ENCODE measurements at places on chromosomes 7 and 10. TPM values are rescaled to one million over a fixed set of nuclear protein-coding genes. Genes with fewer than 3 reads are reported as not detected.

DNA sequence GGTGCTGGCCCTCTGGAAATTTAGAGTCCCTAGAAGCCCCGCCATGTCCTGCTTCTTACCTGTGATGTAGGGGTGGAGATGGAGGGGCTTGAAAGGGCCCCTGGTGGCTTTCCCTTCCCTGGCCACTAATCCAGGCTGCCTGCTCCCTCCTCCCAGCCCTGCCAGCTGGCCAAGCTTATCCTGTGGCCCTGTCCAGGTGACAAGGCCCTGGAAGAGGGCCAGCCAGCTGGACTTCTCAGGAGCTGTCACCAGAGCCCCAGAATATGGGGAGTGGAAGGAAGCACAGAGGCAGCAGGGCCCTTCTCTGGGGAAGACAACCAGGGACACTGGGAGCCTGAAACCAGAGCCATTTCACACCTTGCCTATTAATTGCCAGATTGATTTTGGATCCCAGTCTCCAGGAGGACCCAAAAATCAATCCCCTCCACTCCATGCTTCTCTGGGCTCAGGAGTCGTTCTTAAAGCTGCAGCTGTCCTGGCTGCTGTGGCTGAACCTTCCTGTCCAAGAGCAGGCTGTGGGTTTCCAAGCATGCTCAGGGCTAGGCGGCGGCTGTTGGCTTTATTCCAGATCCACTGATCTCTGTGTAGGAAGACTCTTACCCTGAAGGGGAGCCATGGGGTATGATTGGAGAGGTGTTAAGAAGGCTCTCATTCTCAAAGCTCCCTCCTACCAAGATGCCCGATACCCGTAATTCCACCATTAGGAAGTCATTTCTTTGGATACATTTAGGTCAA is 52.6 kb upstream of the PCBD1 start:
- no peak overlapping the region for H3K27ac ChIP-seq
- no peaks in the 10 kb centered on the region for H3K36me3 ChIP-seq
- H3K4me1 ChIP-seq, result no peaks in the 10 kb centered on the region
- H3K4me3 ChIP-seq, result no peak overlapping the region
- H3K27me3 ChIP-seq, result no peaks in the 10 kb centered on the region
- DNase-seq, result no peak

Gene COL17A1
- polyA plus RNA-seq, result 0.35 TPM

DNA sequence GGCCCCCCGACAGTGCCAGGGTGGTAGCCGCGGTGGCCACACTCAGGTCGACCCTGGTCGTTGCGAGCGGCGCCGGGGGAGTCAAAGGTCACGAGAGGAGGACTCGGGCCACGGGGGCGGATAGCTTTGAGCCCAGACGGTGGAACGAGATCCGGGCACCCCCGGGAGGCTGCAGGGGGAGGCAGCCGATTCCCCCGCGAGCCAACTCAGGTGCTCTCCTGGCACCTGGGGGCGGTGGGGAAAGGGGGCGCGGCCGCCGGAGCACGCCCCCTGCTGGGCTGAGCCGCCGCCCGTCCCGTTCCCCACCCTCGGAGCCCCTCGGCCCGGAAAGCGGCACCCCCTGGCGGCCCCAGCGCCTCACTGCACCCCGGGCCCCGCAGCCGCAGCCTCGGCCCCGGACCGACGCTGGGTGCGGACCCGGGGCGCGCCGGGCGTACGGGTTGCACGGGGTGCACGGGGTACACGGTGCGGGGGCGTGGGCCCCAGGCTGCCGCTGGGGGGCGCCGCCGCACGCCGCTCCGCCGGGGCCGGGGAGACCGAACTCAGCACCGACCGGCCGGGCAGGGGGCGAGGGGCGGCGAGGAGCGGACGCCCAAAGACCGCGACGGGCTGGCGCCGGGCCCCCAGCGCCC is 521 bp upstream of the NYAP1 start:
- H3K36me3 ChIP-seq, result no peaks in the 10 kb centered on the region
- H3K4me3 ChIP-seq, result peak overlapping the region; percentile 70
- H3K27me3 ChIP-seq, result no peaks in the 10 kb centered on the region

GRCh38 chr10:132637477-132638129 is 100.0 kb downstream of the INPP5A start:
- H3K27ac ChIP-seq, result no peak overlapping the region
- H3K27me3 ChIP-seq, result no peaks in the 10 kb centered on the region
- H3K4me1 ChIP-seq, result no peaks in the 10 kb centered on the region
- DNase-seq, result no peak
- no peak overlapping the region for H3K4me3 ChIP-seq

Gene SLC25A13
- polyA plus RNA-seq, result 30.8 TPM

DNA sequence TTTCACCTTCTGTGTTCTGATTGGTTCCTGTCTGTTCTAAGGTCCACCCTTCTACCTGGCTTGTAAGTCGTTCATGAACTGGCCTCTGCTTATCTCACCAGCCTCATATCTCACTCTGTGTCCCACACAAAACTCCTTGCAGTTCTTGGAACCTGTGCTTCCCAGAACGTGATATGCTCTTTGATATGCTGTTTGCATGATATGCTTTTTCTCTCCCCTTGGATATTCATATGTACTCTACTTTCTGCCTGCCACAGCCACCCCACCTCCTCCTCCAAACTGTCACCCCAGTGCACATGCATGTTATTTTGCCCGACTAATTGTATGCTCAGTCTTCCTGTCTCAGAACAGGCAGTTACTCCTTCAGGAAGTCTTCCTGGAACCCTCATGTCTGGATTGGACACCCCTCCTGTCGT is 1.9 kb upstream of the ITPRIP start:
- H3K27me3 ChIP-seq, result peaks cover 2% of the 10 kb centered on the region
- H3K27ac ChIP-seq, result no peak overlapping the region
- no peak overlapping the region for H3K4me3 ChIP-seq
- H3K4me1 ChIP-seq, result peaks cover 12% of the 10 kb centered on the region
